Amygdala (tissue), 56 donors: ENCODE measurements at places on chromosomes 6 and 20.

DNA sequence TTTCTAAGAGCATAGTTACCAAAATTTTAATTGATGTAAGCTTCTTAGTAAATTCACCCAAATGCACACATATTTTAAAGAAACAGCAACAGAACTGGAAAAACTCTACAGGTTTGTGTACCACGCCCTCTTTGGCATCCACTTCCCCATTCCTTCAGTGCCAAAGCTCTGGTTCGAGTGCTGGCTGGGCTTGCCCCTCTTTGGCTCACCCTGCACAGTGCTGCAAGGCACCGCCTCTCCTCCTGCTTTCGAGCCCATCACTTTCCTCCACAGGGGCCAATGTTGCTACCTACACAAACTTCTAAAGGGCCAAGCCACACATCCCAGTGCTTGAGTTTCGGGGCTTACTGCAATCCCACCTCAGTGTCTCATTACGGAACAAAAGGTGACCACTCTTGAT lies 9.6 kb downstream of the LRP11 start:
- DNase-seq, result no peak

- no peak for DNase-seq
Observed at GRCh38 chr6:82348130-82348529, 15.5 kb upstream of the TPBG start.

DNA sequence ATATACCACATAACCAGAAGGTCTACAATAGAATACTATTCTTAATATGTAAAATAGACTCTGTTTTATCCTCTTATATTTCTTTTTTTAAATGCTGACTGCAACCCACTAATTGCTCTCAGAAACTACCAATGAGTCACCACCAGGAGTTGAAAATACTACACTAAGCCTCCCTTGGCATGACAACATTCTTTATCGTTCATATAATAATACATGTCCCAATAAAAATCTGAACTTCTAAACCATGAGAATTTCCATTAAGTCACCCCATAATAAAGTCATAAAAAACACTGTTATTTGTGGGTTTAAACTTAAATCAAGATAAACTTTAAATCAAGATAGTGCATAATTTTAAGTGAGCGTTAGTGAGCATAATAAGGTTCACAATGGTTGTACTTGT lies 4.2 kb downstream of the HACE1 start:
- no peak for DNase-seq

GRCh38 chr20:59025511-59025910 lies 6.3 kb downstream of the TUBB1 start:
- no peak for DNase-seq

DNA sequence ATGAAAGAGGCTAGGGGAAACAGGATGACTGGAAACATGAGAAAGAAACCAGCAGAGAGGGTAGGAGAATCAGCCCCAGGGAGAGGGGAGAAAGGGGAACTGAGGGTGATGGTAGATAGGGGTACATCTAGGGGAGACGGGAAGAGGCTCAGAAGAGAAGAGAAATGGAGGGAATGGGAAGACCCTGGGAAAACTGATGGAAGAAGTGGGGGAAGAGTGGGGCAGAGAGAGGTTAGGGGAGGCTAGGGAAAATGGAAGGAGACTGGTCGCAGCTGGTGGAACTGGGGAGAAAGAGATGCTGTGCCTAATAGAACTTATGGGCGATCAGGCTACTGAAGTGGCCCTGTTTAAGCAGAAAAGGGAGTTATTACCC lies 548 bp downstream of the PROCR start:
- no peak for DNase-seq

GRCh38 chr20:14959506-14960475 lies 622.4 kb upstream of the FLRT3 start:
- DNase-seq, result no peak

GRCh38 chr6:88890394-88890793 lies 73.0 kb downstream of the RNGTT start:
- DNase-seq, result no peak

DNA sequence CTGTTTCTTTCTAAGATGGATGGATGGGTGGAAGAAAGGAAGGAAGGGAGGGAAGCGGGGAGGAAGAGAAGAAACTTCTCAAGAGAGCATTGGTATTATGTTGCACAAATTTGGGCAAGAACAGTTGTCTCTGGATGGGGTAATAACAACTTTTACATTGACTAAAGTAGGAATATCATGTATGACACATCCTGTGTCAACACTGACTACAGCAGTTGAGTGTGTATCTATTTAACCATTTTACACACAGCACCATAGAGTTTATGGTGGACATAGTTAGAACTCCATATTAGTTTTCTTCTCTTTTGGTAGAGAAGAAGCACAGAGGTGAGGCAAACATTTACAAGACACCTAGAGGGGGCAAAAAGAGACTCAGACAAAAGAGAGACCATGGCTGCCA lies 44.2 kb upstream of the RNF146 start:
- no peak for DNase-seq

DNA sequence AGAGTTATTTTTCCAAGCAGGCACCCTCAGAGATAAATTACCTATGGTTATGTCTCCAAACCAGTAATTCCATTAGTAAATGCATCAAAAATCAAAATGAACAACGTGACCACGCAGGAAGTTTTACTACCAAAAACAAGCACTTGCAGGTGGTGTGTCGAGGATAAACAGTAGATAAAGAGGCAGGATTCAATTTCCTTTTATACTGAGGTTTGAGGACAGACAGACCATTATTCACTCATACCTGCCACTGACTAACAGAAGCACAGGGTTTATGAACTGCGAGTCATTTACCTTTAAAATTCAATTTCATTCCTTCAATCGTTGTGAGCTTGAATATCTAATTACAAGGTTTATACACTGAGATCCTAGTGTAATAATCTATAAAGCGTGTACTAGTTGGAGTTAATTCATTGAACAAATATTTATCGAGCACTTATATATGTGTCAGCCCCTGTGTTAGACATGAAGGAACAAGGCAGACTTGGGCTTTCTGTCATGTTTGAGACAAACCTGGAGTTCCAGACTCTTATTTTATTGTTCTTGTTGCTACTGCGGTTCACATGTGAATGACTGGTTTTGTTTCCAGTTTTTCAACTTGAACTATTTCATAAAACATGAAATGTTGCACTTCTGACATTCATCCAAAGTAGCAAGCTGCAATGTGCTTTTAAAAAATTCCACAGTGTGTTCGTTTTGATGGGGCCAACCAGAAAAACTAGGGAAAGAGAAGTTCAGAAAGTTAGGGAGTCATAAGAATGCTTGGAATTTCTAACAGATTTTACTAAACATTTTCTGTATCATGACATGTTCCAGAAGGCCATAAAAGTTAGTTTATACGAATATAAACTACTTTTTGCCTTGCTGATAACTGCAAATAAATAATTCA lies 205.6 kb downstream of the UST start:
- no peak for DNase-seq

DNA sequence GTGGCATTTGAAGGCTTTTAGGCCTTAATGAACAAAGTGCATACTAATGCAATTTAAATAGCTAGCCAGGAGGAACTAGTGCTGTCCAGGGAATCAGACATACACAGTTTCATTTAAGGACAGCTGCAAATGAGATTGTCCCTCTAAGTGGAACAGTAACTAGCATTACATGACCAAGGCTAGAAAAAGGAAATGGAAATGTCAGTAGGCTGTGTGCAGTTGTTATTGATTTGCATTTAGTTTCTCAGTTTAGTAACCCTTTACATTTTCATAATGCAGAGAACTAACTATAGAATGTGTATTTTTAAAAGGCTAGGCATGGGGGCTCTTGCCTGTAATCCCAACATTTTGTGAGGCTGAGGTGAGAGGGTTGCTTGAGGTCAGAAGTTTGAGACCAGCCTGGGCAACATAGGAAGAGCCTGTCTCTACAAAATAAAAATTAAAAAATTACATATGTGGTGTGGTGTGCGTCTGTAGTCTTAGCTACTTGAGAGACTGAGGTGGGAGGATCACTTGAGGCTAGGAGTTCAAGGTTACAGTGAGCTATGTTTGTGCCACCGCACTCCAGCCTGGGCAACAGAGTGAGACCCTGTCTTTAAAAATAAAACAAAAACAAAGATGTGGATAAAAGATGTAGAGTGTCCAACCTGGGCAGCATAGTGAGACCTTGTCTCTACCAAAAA lies 468.0 kb downstream of the UTRN start:
- no peak for DNase-seq

GRCh38 chr20:45088247-45088646 lies 12.7 kb downstream of the KCNS1 start:
- DNase-seq, result no peak

DNA sequence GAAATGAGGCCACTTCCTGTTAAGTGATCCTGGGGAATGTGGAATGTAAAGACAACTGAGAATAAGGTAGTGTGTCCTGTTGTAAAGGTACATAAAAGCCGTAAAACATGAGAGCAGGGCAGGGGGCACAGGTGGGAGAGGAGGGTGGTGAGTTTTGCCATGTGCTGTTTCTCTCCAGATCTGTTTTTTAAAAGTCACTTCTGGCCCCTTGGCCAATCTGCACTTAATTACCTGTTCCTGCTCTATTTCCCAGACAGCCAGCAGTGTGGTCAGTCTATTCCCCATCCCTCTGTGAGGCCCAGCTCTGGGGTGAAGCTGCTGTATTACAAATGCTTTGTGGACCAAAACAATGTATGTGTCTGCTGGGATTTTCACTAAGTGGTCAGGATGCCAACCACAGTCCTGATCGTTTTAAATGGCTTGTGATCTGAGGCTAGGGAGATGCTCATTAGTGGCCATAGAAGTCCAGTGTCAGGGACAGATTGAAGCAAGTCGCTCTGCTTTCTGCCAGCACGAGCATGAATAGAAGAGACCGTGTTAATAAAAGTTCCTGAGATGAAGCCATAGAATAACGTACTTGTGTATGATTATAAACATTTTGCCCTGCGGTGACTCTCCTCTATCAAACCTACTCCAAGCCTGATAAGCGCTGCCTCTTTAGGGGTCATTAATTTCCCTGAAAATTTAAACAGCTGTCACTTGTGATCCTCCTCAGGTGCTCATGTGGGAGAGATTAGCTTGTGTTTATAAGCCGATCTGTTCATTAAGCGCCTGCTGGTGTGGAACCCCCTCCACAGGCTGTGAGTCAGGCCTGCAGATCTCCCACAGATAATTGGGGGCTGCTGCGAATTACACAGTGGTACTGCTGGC lies 111.8 kb upstream of the CENPW start:
- DNase-seq, result no peak

DNA sequence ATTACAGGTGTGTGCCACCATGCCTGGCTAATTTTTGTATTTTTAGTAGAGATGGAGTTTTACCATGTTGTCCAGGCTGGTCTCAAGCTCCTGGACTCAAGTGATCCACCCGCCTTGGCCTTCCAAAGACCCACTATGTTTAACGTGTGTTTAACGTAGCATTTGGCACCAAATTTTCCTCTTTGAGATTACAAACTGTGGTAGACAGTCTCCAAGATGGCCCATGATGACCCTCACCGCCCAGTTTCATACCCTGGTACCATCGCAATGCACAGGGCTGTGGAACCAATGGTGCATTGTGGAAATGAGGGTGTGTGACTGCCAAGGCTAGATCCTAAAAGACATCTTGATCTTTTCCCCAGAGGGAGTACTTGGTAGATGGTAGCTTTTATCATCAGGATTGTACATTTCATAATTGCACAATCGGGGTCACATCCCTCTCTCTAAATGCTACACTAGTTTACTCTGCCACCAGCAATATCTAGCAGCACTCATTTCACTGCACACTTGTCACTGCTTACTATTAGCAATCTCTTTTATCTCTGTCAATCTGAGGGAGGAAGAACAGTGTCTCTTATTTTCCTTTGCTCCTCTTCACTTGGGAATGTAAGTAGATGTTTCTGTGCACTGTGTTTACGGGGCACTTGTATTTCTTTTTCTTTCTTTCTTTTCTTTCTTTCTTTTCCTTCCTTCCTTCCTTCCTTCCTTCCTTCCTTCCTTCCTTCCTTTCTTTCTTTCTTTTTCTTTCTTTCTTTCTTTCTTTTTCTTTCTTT lies 96.9 kb downstream of the NOL4L start:
- no peak for DNase-seq

- DNase-seq, result no peak
Observed at GRCh38 chr20:59018817-59019216, 412 bp upstream of the TUBB1 start.

GRCh38 chr6:53727748-53728147 lies 62.2 kb upstream of the KLHL31 start:
- DNase-seq, result no peak

DNA sequence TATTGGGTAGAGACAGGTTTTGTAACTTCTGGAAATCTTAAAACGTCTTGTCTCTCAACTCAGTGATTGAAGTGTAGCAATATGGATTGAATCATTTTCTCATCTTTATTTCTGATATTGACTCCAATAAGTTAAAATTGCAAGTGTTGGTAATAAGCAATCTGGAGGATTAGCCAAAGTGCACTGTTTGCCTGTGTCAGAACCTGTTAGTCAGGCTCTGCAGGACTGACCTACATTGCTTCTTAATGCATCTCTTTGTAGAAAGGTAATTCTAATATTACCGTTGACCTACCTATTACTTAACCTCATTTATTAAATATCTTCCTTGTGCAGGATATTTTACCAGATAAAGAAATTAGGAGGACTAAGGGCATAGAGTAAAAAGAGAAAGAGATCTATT lies 484.0 kb upstream of the CITED2 start:
- DNase-seq, result no peak

DNA sequence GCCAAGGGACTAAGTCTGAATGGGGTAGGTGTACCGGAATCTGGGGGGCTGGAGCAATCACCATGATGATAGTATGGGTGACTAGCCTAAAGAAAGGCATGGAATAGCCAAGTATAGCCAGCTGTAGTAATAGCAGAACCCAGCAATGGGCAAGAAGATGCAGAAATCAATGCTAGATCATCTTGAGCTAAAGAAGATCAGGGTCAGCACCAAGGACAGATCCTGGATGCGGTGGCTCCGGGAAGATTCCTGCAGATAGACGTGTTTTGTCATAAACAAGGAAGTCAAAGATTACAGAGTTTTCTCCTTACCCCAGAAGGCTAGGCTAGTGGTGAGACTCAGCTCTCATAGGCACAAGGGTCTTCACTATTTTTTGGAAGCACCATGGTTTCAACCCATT lies 561.6 kb upstream of the CHD6 start:
- DNase-seq, result no peak

DNA sequence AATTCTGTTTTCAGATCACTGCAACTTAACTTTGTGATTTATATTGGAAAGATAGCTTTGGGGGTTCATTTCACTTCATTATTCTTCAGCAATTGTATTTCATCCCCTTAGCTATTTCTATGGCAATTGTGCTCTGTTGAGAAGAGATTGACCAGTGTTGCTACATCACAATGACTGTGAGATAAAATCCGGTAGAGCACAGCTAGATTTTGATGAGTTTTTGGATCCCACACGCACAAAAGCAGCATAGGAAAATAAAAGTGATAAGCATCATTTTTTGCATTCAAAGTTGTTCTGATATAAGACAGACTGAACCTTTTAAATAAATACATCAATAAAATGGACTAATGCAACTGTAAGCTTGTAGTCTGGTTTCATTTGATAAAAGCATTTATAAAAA lies 734.8 kb downstream of the KIF16B start:
- DNase-seq, result no peak
